ENCODE measurements at places on chromosomes 16 and 17.

DNA sequence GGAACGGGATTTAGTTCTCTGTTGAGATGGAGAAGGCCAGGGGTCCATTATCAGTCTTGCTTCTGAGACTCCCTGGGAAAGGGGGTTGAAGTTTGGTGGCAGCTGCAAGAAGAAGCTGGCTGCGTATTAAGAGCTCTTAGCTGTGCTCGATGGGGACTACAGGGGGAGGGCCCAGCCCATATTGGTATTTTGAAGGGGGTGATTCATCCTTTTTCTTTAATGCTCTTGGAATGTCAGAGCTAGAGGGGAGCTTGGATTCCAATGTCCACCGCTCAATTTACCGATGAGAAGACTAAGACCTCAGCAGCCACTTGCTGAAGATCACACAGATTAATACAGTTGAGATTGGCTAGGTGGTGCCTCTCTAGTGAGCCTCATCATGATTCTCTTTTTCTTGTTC, 5.0 kb downstream of the NOG start:
- no peak for DNase-seq

DNA sequence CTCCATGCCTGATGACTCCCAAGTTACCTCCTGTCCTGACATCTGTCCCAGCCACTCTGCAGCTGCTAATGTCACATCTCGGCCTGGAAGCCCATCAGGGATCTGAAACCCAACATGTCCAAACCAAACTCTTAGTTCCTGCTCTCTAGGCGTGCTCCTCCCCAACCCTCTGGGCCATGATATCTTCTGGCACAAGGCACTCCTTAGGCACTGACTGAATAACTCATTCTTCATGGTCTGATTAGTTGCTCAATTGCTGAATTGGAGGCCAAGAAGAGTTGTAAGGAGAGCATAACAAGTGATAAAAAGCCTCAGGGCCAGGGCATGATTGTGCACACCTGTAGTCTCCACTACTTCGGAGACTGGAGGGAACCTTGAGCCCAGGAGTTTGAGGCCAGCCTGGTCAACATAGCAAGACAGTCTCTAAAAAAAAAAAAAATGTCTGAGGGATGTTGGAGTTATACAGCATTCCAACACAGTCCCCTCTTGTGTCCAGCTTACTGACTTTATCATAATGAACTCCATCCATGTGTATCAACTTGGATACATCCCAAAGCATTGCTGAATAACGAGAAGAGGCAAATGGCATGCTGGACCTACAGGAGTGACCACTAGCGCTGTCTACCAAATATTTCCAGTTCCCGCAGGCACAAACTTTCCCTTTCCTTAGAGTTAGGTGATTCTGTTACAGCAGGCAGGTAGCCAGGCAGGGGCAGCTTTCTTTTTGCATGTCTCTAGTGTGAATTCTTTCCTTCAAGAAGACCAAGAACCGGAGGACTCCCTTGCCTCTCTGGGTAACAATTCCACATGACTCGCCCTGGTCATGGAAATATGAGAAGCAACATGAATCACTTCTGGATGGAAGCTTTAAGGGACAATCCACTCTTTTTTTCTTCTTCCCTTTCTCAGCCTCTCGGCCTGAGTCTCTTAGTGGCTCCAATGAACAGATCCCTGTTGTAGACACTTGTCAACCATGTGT, 18.1 kb upstream of the SHCBP1 start:
- DNase-seq = no peak

GRCh38 chr16:3173892-3174617, 13.9 kb upstream of the OR1F1 start:
- no peak for DNase-seq

GRCh38 chr17:73042809-73043685, 49.4 kb downstream of the SLC39A11 start:
- no peak for DNase-seq

GRCh38 chr16:54418903-54419302, 132.3 kb upstream of the IRX3 start:
- no peak for DNase-seq

DNA sequence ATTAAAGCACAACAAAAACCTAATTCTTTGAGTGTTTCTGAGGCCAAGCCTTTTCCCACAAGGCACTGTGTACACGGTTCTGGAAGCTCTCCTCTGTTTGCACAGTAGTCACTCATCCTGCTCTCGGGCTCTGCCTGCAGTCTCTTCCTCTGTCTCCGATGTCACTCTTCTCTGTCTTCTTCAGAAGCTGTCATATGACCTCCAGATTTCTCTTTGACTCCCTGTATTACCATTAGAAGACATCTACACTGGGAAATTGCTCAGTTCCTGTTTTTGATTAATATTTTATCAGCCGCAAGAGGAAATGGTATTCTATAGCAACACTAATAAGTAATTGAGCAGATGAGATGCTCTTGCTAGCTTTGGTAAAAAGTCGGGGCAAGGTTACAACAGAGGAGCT, 422.9 kb downstream of the WWOX start:
- no peak for DNase-seq

DNA sequence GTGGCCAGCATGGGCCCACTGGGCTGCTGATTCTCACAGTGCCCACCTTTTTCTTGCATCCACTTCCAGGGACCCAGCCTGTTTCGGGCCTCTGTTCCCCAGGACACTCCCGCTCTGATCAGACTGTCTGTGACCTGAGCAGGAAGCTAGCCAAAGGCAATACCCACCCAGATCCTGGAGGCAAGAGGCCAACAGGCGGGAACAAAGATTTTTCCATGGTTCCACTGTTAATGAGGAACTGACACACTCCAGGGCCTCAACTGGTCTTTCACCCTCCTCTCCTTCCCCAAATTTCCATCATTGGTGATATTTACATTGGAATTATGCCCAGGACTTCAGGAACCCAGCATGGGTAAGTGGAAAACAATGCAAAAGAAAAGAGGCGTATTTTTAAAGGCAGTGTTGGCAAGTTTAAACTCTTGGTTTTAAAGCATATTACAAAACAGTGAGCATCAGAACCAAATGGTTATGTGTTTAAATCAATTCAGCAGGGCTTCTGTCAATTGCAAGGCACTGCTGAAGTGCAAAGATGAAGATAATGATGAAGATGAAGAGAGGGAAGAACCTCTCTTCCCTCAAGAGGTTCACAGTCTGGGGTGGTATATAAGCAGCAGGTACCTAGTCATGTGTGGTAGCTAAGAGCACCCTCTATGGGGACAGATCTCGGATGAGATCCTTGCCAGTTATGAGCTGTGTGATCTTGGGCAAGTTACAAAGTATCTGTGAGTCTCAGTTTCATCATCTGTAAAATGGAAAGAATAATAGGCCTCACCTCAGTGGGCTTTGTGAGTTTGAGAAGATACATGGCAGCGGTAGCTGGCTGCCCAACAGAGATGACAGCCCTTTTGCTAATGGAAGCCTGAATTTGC, 14.4 kb upstream of the ATP2A3 start:
- no peak for DNase-seq

DNA sequence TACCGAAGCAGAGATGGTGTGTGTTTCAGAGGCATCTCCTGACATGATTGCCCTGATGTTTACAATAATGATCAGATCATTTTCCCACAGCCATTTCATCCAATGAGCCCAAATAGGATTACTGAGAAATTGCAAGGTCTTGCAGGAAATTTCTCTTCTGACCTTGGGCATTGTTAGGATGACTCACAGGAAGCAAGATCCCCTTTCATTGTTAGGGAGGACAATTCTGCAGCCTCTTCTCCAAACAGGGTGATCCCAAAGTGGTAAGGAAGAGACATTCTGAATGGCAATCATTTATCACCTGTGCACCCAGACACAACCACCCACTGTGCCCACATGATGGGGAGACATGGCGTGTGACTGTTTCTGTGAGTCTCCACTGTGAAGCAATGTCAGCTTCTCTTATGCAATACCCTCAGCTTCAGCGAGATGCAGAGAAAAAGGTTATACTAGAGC, 306.7 kb upstream of the XYLT1 start:
- no peak for DNase-seq

- DNase-seq = no peak
Observed at GRCh38 chr17:2093349-2093748, 38.4 kb downstream of the HIC1 start.

DNA sequence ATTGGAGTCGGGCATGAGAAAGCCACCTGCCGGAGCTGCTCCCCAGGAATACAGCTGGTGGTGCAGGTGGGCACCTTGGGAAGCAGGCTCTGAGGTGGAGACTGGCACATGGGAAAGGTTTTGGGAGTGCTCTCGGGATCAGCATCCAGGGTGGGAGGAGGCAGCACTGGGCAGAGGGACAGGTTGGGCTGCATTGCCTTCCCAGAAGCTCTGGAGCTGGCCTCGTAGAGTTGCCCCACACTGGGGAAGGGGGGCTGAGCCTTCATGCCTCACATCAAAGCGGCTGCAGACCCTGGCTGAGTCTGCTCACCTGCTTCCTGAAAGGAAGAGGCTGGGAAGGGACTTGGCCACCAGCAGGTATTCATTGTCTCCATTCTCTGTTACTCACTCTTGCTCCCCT, 13.5 kb upstream of the GPRC5B start:
- no peak for DNase-seq

DNA sequence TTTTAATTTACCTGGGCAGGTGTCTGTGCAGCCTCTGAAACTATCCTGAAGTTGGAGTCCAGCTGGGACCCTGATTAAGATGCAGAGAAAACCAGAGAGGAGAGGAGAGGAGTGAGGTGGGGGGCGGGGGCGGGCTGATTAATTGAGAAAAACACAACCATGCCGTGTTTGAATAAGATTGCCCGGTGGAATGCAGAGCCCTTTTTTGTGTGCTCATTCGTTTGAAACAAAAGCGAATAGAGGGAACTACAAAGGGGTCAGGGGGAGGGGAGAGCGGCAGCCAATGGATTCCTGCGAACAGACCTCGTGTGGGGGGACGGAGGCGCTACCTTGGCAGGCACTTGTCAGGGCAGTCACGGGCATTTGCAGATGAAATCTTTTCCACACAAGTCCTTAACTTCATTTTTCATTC, 355.8 kb downstream of the SOX9 start:
- DNase-seq = no peak

GRCh38 chr17:64289741-64290141, 26.7 kb upstream of the TEX2 start:
- DNase-seq = no peak

- no peak for DNase-seq
Observed at GRCh38 chr17:4543557-4544026, 11.6 kb downstream of the MYBBP1A start.

GRCh38 chr17:72357764-72358365, 237.0 kb downstream of the SOX9 start:
- no peak for DNase-seq

GRCh38 chr16:19330841-19331397, 45.4 kb downstream of the CLEC19A start:
- no peak for DNase-seq

GRCh38 chr17:14318109-14318917, 17.4 kb downstream of the HS3ST3B1 start:
- DNase-seq = no peak

DNA sequence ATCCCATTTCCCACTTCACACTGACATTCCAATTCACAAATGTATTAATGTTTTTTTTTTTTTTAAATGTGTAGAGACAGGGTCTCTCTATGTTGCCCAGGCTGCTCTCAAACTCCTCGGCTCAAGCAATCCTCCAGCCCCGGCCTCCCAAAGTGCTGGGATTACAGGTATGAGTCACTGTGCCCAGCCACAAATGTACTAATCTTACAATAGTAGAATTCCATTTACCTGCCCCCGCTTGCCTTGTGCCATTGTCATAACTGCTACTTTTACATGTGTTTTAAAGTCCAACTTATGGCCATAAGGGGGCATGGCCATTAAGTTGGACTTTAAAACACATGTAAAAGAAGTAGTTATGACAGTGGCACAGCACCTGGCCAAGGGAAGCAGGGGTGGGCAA, 4.6 kb downstream of the MMP28 start:
- DNase-seq = no peak

DNA sequence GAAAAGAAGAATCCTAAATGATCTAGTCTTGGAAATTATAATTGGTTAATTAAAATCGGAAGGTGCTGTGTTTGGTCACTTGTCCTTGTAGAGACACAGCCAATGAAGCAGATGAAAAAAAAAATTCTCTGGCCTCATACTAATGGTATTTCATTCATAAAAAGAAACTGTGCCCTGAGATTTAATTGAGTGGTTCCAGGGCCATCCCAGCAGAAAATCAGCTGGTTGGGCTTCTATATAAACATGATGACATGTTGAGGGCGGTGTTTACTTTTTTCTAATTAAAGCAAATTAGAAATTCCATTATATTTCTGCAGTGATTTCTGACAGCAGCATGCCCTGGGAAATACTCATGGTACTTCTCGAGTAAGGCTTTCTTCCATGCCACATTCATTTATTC, 191.9 kb upstream of the KCNJ16 start:
- DNase-seq = no peak

- DNase-seq = no peak
Observed at GRCh38 chr17:16155536-16155935, 59.8 kb downstream of the NCOR1 start.

DNA sequence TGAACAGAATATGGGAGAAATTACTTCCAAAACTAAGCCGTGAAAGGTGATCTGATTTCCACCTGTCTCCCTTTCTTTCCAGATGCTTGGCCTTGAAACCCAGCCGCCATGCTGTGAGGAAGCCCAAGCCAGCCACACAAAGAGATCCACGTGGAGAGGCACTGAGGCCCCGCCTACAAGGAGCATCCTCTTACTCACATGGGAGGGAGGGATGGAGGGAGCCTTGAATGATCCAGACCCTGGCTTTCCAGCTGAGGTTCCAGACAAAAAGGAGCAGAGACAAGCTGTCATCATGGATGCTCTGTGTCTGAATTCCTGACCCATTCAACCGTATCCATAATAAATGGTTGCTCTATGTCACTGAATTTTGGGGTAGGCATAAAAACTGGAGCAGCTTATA, 48.9 kb upstream of the HAPSTR1 start:
- no peak for DNase-seq

DNA sequence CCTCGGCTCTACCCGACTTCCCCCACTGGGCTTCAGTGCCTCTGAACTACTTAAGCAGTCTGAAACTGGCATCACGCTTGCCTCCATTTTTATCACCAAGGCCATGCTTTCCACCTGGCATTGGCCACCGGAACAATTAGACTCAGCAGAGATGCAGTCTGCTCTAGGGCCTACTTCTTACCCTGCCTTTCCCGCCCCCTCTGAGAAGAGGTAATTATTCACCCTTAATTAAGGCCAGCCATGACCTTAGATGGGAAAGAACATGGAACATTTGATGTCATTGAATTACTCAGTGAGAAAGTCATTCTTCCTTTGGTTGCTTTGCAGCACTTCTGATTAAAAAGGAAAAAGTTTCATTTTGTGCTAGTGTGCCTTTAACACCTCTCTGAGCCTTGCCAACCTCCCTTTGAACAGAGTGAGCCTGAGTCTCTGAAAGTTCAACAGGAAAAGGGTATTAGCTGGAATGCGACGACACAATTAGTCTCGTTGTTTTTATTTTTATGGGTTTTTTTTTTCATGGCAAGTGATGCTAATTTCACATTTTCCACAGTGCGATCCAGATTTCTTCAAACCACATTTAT, 60.9 kb upstream of the TNRC6A start:
- no peak for DNase-seq

- DNase-seq = no peak
Observed at GRCh38 chr17:73644145-73645049, at the start of gene SDK2. TSS of gene SDK2 (minus strand) at chr17:73644445. CDS start at chr17:73644088, 357 bp downstream.
